Spinal cord (tissue), 10 donors: ENCODE measurements at places on chromosomes 1 and 21. TPM values are rescaled to one million over a fixed set of nuclear protein-coding genes. Genes with fewer than 3 reads are reported as not detected.

DNA sequence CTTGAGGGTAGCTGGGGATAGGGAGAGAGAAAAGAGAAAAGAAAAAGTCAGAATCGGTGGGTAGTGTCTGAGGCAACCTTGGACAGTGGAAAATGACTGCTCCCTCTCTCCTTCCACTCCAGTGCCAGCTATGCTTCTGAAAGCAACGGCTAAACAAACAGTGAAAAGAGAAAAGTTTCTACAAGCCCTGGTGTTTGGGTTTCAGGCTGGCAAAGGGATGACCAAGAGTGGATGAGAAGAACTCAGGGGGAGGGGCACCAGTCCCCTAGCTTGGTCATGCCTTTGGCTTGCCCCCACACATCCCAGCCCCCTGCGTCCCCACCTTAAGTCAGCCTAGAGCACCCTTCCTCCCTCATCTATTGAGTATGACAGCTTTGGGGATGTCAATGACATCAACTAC lies 8.6 kb downstream of the IL22RA1 start:
- no peak for DNase-seq

DNA sequence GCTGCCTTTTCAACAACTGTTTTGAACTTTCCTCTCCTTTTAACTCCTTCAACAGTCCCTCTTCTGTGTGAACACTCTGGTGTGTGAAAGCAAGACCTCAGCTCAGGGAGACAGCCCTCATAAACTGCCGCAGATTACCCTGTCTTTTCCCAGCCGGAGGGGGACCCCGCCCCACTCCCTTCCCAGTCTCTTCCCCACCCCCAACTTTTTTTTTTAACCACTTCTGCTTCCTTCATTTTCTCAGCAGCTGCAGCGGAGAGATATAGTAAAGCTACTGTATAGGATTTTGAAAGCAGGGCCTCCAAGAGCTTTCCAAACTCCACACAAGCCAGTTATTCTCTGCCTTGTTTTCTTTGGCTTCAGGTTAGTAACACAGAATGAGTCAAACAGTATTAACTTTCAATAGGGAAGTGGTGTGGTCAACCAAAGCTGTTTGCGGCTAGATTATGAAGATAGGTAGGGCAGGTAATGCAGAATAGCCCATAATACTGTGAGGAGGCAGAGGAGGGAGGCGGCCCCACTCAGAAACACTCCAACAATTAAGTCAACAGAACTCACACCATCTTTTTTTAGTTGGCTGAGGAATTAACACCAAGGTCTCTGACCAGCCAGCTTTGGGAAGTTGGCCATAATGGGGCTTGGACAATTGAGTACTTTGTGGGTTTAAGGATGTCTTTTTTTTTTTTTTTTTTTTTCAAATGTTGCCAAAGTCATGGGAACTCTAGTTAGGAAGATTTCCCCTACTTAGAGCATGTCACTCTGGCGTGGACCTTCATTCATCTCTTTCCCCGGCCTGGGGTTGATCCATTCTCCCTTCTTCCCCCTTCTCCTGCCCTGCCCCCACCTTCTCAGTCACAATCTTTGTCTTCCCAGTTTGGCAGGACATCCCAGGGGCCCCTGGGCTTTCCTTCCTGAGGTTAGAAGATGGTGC lies 177.0 kb downstream of the CLIC6 start:
- DNase-seq, result no peak

DNA sequence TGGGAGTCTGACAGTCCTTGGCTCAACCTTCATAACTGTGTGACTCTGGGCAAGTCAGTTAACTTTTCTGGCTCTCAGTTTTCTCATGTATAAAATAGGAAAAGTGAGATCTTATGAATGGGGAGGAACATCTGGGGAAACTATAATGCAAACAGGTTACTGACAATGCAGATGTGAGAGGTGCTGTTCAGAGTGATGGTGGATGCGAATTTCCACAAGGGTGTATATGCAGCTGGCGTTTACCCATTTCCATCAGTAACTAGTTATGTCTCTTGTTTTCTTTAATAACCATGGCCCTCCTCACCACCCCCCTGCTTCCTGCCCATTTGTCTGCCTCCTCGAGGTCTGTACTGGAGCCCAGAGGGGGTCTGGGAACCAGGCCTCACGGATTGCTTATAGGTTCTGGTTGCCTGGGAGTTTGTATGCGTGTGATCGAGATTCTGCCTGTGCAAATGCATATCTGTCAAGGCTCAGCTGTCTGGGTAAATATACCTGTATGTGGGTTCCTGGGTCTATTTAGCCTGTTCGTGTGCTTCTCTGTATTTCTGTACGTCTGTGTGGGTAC lies 44.4 kb downstream of the AHDC1 start:
- no peak for DNase-seq

DNA sequence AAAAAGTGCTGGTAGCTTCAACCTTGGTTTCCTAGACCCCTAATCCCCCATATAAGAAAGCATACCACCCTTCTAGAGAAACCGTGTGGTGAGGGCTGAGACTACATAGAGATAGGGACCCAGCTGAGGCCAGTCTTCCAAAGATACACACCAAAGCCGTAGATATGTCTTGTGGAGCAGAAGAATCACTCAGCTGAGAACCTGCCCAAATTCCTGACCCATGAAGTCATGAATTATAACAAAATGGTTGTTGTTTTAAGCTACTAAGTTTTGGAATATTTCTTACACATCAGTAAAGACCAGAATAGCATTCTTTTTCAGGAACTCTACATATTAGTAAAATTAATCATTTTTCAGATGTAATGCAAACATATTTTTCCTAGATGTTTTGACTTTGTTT lies 3.3 kb upstream of the SNRPE start:
- no peak for DNase-seq

- DNase-seq, result no peak
Observed at GRCh38 chr1:194084755-194085154, 898.3 kb upstream of the B3GALT2 start.

GRCh38 chr1:67889953-67890567 lies 56.8 kb upstream of the GNG12 start:
- DNase-seq, result no peak

DNA sequence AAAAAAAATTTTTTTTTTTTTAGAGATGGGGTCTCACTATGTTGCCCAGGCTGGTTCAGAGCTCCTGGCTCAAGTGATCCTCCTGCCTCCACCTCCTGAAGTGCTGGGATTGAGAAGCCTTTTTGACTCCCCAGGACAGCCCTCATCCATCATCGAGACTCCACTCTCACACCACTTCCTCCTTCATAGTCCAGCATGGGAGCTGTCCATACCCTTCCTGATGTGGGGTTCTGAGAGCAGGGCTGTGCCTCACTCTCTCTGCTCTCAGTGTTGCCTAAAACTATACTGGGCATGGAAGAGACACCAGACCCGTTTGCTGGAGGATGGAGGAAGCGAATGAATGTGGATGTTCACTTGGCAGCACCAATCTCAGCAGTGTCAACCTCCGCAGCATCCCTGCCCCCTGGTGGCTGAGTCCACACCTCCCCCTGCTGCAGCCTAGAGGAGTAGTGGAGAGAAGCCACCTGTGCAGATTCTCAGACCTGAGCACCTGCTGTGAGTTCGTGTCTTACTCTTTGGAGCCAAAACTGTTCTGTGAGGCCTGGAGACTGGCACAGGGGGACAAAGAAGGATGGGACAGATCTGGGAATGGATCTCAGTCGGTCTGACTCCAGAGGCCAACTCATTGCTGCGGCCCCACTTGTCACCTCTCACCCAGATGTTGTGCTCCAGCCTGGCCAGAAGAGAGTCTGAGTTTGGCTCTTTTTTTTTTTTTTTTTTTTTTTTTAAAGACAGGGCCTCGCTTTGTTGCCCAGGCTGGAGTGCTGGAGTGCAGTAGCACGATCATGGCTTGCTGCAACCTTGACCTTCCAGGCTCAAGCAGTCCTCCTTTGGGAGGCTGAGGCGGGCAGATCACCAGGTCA lies 17.7 kb downstream of the TINAGL1 start:
- DNase-seq, result no peak

DNA sequence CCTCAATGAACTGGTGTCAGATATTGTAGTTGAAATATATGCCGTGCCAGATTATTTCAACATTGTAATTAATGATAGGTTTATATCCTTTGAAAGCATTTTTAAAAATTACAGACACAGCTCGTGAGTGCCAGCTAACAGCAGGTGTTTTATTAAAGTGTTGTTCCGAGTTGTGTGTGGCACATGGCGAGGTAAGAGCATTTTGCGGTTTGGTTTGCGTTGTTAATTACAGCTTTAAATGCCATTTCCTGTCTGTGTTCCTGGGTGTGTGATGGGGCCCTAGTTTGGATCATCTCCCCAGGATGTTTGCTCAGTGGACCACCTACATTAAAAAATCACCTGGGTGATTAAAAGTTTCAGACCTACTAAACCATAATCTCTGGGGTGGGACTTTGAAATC lies 97.4 kb downstream of the PRDM2 start:
- no peak for DNase-seq

DNA sequence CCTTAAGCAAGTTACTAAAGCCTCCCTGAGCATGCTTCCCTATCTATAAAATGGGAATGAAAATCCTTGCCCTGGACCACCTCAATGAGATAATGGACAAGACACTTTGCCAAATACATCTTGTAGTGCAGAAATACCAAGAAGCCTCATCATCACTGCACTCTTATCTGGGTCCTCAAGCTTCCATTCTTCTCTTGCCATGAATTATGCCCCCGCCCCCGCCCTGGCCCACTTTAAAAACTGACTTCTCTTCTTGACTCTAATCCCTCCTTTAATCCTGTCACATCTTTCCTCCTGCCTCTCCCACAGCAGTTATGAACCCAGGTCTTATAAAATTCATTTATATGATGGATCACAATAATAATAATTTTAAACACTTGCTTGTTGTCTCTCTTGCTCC lies 14.8 kb downstream of the ARHGEF11 start:
- no peak for DNase-seq

DNA sequence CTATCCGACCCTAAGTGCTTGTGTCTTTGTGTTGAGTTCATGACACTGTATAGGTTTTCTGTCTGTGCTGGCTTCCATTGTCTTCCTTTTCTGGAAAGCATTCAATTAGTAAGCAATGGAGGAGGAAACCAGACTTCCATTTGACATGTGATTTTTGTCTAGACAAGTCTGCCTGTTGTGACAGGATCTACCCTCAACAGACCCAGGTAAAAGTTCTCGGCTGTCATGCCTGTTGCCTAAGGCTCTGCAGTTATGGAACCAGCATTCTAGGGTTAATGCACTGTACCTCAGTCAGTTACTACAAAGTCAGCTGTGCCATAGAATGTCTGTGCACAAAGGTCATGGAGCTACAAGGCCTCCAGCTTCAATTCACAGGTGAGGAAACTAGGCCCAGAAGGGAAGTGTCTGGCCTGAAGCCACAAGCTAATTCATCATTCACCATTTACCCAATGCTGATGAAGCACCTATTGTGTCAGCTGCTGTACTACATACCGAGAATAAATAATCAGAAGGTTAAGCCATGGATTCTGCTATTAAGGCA lies 72.3 kb downstream of the PLPP3 start:
- no peak for DNase-seq

- peak; percentile 2 for DNase-seq
Observed at GRCh38 chr21:27569831-27570230, 602.9 kb upstream of the ADAMTS5 start.

Gene NES
- total RNA-seq, result 61.8 TPM

GRCh38 chr1:235834620-235835019 lies 32.1 kb downstream of the LYST start:
- no peak for DNase-seq

Gene AK5
- 76.0 TPM for total RNA-seq

GRCh38 chr1:230800891-230801840 lies 54.0 kb downstream of the CAPN9 start:
- no peak for DNase-seq

Gene CACHD1
- total RNA-seq, result 30.7 TPM

Gene IVL
- not detected for total RNA-seq

GRCh38 chr1:202812176-202813026 lies 1.6 kb downstream of the PCAT6 start:
- DNase-seq, result no peak

DNA sequence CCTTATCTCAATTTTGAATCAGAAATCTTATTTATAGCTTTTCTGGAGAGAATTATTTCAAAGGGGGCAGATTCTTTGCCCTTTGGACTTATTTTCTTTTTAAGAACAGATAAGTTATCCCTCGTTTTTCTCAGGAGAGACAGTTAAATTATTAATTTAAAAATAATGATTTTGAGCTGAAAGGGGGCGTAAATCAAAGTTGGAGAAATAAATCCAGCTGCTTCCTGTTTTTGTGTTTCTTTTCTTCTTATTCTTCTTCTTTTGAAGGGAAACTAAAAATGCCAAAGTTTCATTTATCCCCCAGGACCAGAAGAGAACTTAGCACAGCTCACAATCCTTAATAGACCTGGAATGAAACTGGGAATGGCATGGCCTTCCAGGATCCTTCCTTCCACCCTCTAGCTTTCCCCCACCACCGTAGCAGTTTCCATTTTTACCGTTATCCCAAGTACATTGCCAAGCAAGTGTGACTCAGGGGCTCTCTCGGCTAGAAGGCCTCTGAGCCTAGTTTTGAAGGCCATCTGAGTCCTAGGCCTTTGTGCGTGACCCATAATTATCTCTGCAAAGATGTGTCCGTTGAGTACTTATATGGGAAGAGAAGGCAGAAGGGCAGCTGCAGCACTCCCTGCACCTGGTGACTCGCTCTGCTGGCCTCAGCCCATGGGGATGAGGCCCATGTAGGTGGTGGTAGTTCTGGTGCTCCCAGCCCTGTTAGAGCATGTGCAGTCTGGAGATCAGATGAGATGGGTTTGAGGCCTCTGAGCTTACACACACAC lies 181.7 kb downstream of the ROR1 start:
- DNase-seq, result no peak

Gene DIRAS3
- total RNA-seq, result 3.6 TPM

DNA sequence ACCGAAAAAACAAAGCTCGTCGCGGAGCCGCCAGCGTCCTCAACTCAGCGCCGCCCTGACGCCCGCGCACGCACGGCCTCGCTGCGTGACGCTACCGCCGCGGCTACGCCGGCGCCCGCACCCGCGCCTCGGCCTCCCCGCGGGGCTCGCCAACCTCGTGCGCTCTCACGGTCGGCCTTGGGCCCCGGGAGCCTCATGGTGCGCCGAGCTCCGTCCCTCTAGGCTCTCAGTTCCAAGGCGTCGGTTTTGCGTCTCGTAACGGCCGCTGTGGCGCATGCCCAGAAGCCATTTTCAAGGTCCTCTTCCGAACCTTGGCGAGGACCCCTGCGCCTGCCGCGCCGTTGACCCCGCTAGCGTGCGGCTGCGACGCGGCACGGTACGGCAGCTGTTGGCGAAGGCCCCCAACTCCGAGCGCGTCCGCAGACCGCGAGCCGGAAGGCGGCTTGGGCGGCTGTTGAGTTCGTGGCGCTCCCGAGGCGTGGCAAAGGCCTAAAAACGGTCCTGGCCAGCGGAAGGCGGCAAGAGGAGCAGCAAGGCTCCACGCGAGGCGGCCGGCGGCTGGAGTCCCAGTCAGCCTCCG lies at the start of gene HENMT1:
Gene HENMT1 (minus strand): TSS at position 64 of the 580 bp plus-strand sequence. CDS start 1,209 bp downstream, outside the sequence.
- peak; percentile 93 for DNase-seq

Gene ZBTB8B
- 6.8 TPM for total RNA-seq

DNA sequence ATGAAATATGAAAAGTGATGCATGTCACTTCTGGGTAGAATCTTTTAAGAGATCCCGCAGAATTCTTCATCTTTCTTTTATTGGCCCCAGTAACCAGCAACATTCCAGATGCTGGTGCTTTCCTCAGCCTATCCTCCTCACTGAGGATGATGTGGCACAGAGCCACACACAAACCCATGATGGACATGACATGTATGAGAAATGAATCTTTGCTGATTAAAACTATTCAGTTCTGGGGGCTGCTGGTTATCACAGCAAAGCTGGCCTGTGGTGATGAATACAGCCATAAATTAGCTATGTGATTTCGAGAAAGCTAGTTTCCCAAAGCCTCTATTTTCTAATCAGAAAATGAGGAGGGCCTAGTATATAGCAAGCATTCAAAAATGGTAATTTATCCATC lies 8.3 kb upstream of the ERICH3 start:
- DNase-seq, result no peak
